ENCODE measurements at places on chromosomes 3 and 15.

GRCh38 chr3:89312141-89312540, 204.7 kb downstream of the EPHA3 start:
- DNase-seq = no peak

GRCh38 chr15:85404918-85405866, 24.8 kb downstream of the AKAP13 start:
- DNase-seq = no peak

- no peak for DNase-seq
Observed at GRCh38 chr3:168342946-168343850, 247.5 kb upstream of the GOLIM4 start.

DNA sequence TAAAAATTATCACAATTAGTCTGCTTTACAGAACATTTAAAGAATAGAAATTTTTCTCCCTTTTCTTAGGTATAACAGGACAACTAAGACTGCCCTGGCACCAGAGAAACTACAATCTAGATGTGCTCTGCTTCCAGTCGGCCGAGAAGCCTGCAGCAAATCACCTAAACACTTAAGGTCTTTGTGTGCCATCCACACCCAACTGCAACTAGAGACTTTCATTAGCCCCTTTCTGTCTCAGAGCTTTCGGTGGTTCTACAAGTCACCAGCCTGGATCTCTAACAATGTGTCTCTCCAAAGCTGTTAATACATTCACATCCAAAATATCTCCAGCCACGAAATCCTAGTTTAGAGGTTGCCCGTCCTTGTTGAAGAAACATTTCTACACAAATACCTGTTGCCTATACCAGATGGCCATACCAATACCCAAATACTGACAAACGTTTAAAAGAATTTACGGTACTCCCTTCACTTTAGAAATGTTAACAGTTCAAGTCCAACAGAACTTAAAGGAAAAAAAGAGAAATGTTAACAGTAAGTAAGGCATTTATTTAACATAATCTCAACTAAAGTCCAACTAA, 6.7 kb downstream of the PRC1 start:
- no peak for DNase-seq

- no peak for DNase-seq
Observed at GRCh38 chr15:28985691-28986090, 99.9 kb downstream of the APBA2 start.

- peak; percentile 61 for DNase-seq
Observed at GRCh38 chr3:144771381-144771870, 799.8 kb downstream of the DIPK2A start.

DNA sequence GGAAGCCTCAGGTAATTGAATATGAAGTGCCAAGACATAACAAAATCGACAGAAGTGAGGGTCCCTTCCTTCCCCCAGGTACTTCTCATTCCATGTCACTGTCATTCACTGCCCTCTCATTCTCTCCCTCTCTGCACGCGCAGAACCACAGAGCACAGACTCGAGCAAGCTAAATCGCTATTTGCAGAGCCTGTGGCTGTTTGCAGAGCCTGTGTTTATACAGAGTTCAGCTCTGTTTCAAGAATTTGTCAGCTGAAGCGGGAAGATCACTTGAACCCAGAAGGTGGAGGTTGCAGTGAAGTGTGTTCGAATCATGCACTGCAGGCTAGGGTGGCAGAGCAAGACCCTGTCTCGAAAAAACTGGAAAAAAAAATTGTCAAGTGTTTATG, 2.5 kb downstream of the VILL start:
- DNase-seq = no peak

- DNase-seq = no peak
Observed at GRCh38 chr3:191030491-191030890, 168.0 kb upstream of the GMNC start.

- DNase-seq = no peak
Observed at GRCh38 chr15:77992356-77993222, 84.9 kb downstream of the TBC1D2B start.

DNA sequence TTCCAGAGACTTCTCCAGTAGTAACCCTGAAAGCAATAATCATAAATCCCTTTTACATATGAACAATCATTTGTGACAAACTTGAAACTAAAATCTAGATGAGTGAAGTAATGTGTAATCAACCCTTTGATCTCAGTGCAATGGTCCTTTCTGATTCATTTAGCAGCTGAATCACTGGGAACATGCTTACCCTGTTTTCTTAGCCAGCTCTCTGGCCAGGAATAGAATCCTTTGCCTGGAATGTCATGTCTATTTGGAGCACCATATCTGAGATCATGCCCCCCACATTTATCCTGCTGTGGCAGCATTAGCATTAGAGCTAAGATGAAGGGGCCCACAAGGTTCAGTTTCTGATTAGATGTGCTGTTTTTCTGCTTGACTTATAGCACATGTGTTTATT, 309.8 kb downstream of the OXSM start:
- DNase-seq = peak; percentile 73

DNA sequence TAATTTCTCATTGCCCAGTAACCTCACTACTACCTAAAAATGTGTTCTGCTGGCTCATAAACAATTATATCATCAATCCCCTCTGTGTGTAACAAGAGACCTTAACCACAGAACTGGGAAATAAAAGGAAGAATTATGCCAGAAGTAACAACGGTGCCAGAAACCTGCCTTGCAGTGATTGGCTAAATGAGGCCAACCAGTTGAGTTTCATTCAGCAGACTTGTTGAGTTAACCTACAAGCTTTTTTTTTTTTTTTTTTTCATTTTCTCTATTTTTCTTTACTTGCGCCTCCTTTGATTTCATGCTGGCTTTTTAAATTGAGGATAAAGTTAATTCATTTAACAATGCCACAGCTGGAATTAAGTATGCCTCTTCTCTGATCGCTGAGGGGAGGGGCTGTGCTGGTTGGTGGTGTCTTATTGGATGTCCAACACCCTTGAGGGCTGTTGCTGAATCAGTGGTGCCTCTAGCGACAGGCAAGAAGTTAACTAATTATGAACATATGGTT, 30.0 kb upstream of the GMNC start:
- no peak for DNase-seq

DNA sequence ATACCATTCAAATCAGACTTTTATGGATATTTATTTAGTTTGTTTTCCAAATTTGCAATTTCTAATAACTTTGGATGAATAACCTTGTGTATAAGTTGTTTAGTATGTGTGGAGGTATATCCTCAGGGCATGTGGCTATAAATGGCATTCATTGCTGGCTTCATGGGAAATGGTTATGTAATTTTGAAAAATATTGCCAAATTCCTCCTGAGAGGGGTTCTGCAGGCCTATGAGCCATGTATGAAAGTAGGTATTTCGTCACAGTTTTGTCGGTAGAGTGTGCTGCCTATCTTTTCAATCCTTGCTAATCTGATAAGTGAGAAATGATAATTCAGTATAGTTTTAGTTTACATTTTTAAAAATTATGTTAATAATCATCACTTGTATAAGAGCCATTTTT, 256.4 kb upstream of the ZNF385D start:
- DNase-seq = no peak

DNA sequence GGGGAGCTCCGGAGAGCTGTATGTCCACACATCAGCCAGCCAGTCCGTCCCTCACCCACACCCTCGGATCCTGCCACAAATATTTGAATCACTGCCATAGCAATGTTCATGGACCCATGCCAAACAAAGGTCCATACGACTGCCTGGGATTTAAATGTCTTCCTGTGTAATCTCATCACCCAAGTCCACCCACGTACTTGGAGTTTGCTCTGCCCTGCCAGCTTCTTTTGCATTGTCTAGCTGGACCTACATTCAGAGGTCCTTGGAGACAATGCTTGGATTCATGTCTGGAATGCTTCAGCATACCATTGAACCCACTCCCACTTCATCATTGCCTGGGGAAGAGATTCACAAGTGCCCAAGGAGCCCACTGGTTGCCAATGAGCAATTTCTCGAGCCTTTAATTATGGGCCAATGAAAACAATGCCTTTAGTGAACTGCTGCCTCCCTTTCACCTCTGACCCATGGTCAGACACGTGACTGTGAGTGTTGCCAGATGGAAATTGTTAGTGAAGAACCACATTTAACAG, 90.4 kb upstream of the PHLDB2 start:
- peak; percentile 94 for DNase-seq

GRCh38 chr3:194399874-194400411, 877 bp upstream of the GP5 start:
- DNase-seq = no peak

GRCh38 chr3:130316169-130316568, 29.3 kb upstream of the COL6A5 start:
- peak; percentile 0 for DNase-seq

- DNase-seq = no peak
Observed at GRCh38 chr15:38207621-38208020, 45.0 kb upstream of the SPRED1 start.
